Urinary bladder (tissue), 4 donors: ENCODE measurements at places on chromosomes 6 and 20. TPM values are rescaled to one million over a fixed set of nuclear protein-coding genes. Genes with fewer than 3 reads are reported as not detected.

GJE1 gene
- polyA plus RNA-seq: not detected

THBD gene
- 55.0 TPM for polyA plus RNA-seq

SLC35F1 gene
- polyA plus RNA-seq: 0.92 TPM

DNA sequence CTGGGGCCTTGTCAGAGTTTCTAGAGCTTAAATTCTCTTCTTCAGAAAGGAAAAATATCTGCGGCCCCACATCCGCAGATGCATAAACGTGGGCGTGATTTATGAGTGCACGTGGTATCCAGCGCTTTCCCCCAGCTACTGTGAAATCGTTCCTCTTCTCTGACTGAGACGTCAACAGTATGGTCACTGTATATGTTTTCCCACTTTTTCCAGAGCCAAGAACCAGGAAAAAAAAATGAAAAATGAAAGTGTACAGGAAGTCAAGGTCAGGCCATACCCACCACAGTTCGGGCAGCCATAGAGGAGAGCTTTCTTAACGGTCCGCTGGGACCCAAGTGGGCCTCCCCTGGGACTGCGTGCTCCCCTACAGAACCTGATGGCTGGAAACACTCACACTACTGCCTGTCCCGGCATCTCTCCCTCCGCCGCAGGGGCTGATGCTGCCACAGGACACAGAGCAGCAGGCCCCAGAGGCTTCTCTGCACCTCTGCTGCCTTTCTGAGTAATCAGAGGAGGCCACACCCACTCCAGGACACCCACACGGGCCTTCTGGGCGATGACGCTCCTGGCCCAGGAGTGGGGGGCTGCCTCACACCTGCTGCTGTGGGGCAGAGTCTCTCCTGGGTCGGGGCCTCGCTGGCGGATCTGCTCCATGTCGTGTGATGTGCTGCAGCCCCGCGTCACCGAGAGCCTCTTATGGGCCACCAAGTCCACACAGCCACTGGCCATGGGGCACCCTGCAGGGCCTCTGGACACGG is 16.4 kb upstream of the STX16 start:
- DNase-seq: no peak

DNA sequence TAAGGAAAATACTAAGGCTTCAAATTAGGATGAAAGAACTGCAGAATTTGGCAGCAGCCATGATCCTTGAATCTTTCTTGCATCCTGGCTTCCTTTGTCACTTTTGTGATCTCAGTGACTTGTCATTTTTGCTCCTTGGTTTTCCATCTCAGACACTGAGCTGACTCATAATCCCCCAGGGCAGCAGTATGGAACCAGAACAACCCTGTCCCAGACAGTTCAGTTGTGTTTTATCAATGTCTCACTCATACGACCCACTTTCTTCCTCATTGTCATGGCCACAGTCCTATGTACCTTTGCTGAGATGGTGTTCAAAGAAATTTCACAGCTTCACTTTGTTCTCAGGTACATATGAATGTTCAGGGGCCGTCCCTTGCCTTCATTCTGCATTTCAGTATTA is 488.5 kb upstream of the BTBD3 start:
- no peak for DNase-seq

SAMD3 gene
- polyA plus RNA-seq: 0.30 TPM

GRCh38 chr6:5723841-5724691 is 282.7 kb downstream of the NRN1 start:
- no peak for DNase-seq

DNA sequence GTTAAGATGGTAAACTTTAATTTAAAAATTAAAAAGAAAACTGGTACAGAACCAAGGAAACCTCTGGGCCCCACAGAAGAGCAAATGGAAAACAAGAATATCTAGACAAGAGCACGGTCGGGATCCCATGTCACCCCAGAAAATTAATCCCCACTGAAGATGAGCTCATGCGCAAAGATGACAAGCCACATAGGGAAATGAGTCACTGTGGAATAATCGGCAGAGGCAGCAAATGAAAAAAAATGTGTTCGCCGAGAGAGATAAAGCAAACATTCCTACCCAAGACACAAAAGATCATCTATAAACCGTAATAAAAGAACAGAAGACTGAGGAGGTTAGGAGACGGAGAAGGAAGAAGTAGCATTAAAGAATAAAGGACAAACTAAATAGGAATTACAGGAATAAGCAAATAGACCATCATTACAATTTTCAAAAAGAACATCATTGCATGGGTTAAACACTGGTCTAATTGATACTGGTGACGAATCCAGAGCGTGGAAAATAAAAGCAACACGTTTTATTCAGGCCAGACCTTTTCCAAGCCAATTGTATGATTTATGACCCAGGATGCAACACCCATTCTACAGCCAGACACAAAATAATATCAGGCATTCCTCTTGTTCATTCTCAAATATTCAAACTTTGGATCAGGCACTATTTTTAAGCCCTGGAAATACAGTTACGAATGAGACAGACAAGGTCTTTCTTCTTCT is 138.0 kb upstream of the ARID1B start:
- DNase-seq: no peak

GRCh38 chr6:163579111-163579879 is 164.8 kb downstream of the QKI start:
- no peak for DNase-seq

- DNase-seq: no peak
These were observed 1024.3 kb upstream of the EPHA7 start for GRCh38 chr6:94443701-94444100.

CCM2L gene
- 9.3 TPM for polyA plus RNA-seq

DNA sequence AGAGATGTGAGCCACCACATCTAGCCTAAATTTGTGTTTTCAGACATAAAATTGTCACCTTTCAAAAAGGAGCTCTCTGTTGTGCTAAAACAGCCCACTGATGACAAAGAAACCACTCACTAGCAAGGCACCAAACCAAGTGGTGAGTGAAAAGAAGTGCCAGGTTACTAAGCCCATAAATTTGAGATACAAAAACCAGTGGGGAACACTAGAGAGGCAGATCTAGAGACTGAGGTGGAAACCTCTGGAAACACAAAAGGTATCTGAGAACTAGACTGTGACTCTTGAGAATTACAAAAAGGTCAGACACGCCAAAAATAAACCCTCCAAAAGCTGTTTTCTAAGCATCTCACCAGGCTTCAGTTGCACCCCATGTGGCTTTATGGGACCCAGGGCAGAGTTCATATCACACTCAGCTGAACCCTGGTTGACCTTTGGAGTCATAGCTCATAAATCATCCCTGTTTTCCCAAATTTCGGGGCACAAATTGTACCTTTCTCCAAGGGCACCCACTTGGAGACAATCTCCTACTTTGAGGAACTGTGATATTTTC is 24.2 kb downstream of the SAMD3 start:
- no peak for DNase-seq

PRDM1 gene
- 3.7 TPM for polyA plus RNA-seq

GRCh38 chr20:31846793-31847138 is 1.4 kb upstream of the FOXS1 start:
- DNase-seq: no peak

CST5 gene
- not detected for polyA plus RNA-seq

- DNase-seq: no peak
These were observed 33.9 kb downstream of the SLC17A4 start for GRCh38 chr6:25788305-25788922.

OR2H2 gene
- polyA plus RNA-seq: not detected

DNA sequence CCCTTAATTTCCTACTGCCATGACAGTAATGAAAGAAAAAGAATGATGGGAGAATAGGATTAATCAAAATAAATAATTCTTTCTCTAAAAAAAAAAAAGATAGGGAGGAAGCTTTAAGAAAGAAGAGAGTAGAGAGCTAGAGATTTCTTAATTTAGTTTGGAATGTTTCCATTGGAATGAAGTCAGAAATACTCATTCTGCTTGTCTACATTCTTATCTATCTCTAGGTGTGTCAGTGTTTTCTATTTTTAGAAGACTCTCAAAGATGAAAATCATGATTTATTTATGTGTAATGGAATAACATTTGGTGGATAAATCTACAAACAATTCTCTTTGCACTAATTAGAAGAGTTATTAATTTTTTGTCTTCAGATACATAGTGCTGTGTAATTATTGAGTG is 38.0 kb upstream of the HIVEP1 start:
- DNase-seq: no peak

FHL5 gene
- 12.8 TPM for polyA plus RNA-seq

GRCh38 chr20:38872491-38873049 is 53.6 kb upstream of the FAM83D start:
- DNase-seq: no peak

- peak; percentile 48 for DNase-seq
These were observed 35.4 kb upstream of the MAPK13 start for GRCh38 chr6:36094753-36095496.

GRCh38 chr6:166950443-166950821 is 5.9 kb downstream of the RNASET2 start:
- DNase-seq: no peak

STXBP5 gene
- 6.8 TPM for polyA plus RNA-seq

NT5E gene
- 17.5 TPM for polyA plus RNA-seq

TFEB gene
- polyA plus RNA-seq: 25.4 TPM

DNA sequence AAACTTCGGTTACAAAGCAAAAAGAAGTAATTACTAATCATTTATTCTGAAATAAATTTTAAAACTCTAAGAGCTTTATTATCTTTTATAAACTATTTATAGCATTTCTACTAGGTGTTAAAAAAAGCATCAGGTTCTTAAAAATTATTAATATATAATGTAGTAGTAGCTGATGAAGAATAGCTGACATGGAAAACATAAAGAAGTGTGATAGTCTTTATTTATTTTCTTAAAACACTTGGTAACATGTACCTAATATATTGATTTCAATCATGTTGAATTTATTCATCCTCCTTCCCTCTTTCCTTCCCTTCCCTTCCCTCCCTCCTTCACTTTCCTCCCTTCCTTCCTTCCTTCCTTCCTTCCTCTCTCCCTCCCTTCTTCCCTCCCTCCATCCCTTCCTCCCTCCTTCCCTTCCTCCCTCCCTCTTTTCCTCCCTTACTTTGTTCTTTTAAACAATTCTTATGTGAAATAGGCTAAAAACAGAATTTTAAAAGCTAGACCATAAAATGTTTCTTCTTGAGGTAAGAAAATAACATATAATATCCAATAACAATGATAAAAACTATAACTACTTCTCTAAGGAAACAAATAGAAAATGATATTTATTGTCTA is 913.9 kb upstream of the MAP3K7 start:
- DNase-seq: no peak

DNA sequence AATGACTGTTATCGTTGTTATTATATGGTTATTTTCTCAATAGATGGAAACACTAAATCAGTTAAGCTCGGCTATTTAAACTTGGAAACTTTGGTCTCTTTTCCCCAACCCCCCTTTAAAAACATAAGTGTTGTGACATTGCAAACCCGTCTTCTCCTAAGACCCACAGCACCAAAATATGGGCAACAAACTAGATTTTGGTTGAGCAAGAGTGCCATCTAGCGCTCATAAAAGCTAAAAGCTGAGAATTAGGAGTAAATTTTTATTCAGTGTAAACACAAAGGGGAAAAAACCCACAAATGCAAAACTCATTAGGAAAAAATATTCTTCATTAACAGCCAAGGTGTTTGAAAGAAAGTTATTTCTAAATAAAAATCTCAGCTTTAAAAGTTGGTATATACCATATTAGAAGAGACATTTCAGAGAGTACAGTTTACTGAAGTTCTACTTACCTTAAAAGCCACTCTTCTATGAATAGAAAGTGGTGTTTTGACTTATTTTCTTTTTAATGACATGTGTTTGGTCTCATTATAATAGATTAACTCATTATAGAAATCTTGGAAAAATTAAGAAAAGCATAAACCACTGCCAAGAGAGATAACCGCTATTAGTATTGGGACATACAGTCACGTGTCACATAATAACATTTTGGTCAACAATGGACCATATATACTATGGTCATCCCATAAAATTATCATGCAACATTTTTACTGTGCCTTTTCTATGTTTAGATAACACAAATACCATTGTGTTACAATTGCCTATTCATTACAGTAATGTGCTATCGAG is 21.1 kb downstream of the SESN1 start:
- peak; percentile 65 for DNase-seq

GRCh38 chr6:11129908-11130565 is 18.5 kb upstream of the ERVFRD-1 start:
- DNase-seq: no peak

- DNase-seq: no peak
These were observed 117.5 kb upstream of the HMGCLL1 start for GRCh38 chr6:55696501-55696900.

- DNase-seq: no peak
These were observed 65.3 kb upstream of the JAG1 start for GRCh38 chr20:10739134-10739533.

DNA sequence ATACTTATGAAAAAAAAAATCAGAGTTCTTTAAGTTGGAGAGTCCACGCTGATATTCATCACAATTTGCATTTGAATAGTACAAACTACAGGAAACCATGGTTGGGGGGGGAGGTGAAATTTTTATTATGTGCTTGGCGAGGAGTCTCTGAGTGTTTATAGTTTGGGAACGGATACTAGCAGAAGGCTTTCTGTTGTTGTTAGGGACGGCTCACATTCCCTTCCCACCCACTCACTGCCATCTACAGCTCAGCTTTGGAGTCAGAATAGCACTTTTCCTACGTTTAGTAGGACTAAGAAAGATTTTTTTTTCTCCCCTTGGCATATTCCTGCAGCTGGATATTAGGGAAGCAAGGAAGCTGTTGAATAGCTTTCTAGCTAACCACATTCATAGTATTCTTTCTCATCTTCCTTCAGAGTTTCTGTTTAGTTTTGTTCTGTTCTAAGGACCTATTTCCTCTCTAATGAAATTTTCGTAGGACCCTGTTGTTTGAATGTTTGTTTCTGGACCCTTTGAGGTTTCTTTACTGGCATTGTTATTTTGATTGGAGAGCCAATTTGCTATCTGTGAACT is 235.1 kb upstream of the ZNF217 start:
- peak; percentile 86 for DNase-seq

DNA sequence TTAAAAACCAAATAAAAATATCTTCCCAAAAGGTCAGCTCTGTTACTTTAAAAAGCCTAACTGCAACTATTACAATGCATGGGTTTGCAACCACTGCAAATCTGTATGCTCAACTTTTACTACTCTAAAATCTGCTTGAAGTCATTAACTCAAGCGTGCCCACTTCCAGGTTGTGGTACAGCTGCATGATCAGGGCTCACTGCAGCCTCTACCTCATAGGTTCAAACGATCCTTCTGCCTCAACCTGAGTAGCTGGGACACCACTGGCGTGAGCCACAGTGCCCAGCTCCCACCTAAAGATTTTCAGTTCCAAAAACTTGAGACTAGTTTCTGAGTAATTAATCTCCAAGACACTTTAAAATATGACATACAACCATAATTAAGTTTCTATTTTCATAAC is 8.2 kb downstream of the DIDO1 start:
- no peak for DNase-seq

- peak; percentile 45 for DNase-seq
These were observed 175.9 kb downstream of the SOX4 start for GRCh38 chr6:21769405-21769861.

- no peak for DNase-seq
These were observed 9.2 kb downstream of the ENTPD6 start for GRCh38 chr20:25204550-25205276.

ACAT2 gene
- polyA plus RNA-seq: 16.3 TPM
